Tibial nerve (tissue), 4 donors: ENCODE measurements at places on chromosomes 13 and 19. TPM values are rescaled to one million over a fixed set of nuclear protein-coding genes. Genes with fewer than 3 reads are reported as not detected.

Gene PLEKHG2
- total RNA-seq, result 27.4 TPM

Gene PRKCSH
- total RNA-seq, result 96.6 TPM

DNA sequence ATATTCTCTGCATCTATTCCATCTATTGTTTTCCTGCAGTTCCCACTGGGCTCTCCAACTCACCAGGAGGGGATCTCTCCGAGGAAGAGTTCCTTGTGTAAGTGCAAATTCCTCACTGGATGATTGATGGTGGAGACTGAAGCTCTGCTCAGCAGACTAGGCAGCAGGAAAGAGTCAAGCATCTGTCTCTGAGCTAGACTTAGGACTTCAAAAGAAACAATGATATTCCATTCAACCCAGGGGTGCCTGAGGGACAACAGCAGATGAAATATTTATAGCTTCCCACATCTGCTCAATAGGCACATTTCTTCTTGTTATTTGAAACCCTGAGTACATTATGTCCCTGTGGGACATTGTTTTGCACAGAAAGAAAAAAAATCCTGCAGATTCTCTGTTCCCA, at the start of the genes OR7A5 and OR7C1:
TSS of gene OR7A5 (minus strand) at position 175 of the 400 bp plus-strand sequence. CDS start 6,944 bp downstream, outside the sequence.
TSS of gene OR7C1 (minus strand) at position 175 of the 400 bp plus-strand sequence. CDS start 35,049 bp downstream, outside the sequence.
- no peak for DNase-seq

Gene MCEMP1
- not detected for total RNA-seq

- no peak for DNase-seq
These were observed 39.2 kb downstream of the KLF2 start for GRCh38 chr19:16363852-16364230.
